T-cell (primary cell): ENCODE measurements at places on chromosomes 1 and 21. TPM values are rescaled to one million over a fixed set of nuclear protein-coding genes. Genes with fewer than 3 reads are reported as not detected.

GRCh38 chr21:33976082-33977016 lies 60.7 kb upstream of the ATP5PO start:
- H3K27ac ChIP-seq = peak overlapping the region; percentile 85
- peaks cover 27% of the 10 kb centered on the region for H3K4me1 ChIP-seq

GRCh38 chr1:109946511-109946910 lies 35.9 kb downstream of the CSF1 start:
- no peak overlapping the region for H3K4me3 ChIP-seq
- H3K36me3 ChIP-seq = no peaks in the 10 kb centered on the region
- no peak overlapping the region for H3K27ac ChIP-seq
- no peaks in the 10 kb centered on the region for H3K4me1 ChIP-seq

GRCh38 chr1:185969524-185969991 lies 235.4 kb downstream of the HMCN1 start:
- DNase-seq = no peak
- H3K36me3 ChIP-seq = no peaks in the 10 kb centered on the region
- H3K27me3 ChIP-seq = no peaks in the 10 kb centered on the region
- no peak overlapping the region for H3K27ac ChIP-seq
- no peaks in the 10 kb centered on the region for H3K4me1 ChIP-seq
- no peak overlapping the region for H3K4me3 ChIP-seq

DNA sequence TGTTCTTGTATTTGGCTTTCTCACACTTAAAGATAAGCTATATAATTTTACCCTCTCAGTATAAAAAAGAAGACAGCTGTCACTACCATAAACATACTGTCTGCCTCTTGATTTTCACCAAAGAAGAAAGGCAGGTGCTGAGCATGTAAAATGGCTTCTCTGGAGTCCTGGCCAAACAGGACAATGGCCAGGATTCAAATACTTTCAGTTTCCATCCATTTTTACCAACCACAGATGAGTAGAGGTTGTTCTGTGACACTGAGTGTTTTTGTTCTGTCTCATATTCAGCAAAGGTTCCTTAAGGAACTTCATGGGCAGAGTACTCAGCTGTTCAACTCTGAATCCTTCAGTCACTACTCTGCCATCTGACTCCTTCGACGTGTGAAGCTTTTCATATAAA lies 29.4 kb upstream of the RAB3GAP2 start:
- H3K27me3 ChIP-seq = no peaks in the 10 kb centered on the region
- H3K4me1 ChIP-seq = no peaks in the 10 kb centered on the region
- no peak overlapping the region for H3K4me3 ChIP-seq
- H3K27ac ChIP-seq = no peak overlapping the region
- no peaks in the 10 kb centered on the region for H3K36me3 ChIP-seq
- no peak for DNase-seq

DNA sequence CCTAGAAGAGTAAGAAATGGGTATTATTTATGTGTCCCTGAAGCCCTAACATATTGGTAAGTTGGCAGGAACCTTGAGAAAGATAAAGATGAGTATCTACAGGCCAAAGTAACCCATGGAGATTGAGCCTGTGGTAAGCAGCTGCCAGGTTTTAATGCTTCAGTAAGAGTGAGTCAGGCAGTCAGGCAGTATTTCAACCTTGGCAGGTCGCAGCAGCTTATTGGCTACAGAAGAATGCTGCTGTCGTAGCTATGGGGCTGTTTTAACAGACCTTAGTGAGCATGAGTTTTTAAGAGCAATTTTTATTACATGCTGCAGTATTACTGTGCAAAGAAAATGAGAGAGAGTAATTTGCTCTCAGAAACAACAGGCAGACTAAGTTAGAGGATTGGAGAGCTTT lies 10.3 kb upstream of the SLC30A10 start:
- H3K4me1 ChIP-seq = no peaks in the 10 kb centered on the region
- no peak overlapping the region for H3K27ac ChIP-seq
- no peaks in the 10 kb centered on the region for H3K36me3 ChIP-seq
- H3K27me3 ChIP-seq = peaks cover 2% of the 10 kb centered on the region

DNA sequence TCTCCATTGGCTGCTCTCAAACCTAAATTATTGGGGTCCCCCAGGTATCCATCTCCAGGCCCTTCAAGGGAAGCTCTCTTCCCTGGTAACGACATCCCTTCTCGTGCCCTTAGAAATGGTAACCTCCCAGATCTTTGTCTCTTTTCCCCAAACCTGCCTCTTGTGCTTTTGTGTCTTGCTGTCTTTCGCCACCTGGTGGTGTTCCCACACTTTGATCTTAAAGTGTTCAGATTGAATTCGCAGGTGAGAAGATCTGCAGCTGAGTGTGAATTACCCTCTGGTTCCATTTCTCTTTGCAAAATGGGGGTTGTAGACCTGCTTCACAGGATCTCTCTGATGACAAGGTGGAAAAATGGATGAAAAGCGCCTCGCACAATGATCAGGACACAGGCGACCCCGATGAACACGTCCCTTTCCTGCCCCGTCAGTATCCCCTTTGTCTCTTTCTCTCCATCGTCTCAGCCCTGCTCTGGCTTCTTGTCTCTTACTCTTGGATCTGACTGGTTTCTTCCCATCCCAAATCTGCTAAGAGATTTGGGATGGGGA lies 53.1 kb downstream of the DOP1B start:
- H3K4me3 ChIP-seq = no peak overlapping the region
- peaks cover 20% of the 10 kb centered on the region for H3K36me3 ChIP-seq
- H3K27me3 ChIP-seq = no peaks in the 10 kb centered on the region
- peak; percentile 16 for DNase-seq
- H3K4me1 ChIP-seq = no peaks in the 10 kb centered on the region
- H3K27ac ChIP-seq = no peak overlapping the region

- H3K27ac ChIP-seq = no peak overlapping the region
- no peaks in the 10 kb centered on the region for H3K36me3 ChIP-seq
- DNase-seq = no peak
- no peaks in the 10 kb centered on the region for H3K27me3 ChIP-seq
- no peaks in the 10 kb centered on the region for H3K4me1 ChIP-seq
- H3K4me3 ChIP-seq = no peak overlapping the region
These were observed 22.7 kb upstream of the AADACL3 start for GRCh38 chr1:12692967-12693782.

GRCh38 chr1:13908128-13908527 lies 208.1 kb downstream of the PRDM2 start:
- DNase-seq = no peak
- H3K27me3 ChIP-seq = no peaks in the 10 kb centered on the region
- H3K4me3 ChIP-seq = no peak overlapping the region

DNA sequence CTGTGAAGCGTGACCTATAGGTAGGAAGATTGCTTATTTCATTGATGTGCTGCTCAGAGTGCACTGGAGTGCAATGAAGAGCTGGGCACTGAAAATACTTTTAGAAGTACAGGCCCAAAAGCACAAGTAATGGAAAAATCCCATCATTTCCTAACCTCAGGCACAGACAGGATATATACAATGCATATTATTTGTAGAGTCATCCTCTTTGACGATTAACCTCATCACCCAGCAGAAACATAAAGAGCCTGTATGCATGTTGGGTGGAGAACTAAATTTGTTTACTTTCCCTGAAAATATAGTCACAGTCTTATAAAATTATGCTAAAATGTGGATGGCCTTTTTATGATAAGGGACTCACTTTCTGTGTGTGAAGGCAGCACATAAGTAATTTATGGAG lies 98.1 kb downstream of the TNNI3K start:
- no peaks in the 10 kb centered on the region for H3K36me3 ChIP-seq
- no peak for DNase-seq
- H3K27me3 ChIP-seq = no peaks in the 10 kb centered on the region
- H3K4me3 ChIP-seq = no peak overlapping the region

DNA sequence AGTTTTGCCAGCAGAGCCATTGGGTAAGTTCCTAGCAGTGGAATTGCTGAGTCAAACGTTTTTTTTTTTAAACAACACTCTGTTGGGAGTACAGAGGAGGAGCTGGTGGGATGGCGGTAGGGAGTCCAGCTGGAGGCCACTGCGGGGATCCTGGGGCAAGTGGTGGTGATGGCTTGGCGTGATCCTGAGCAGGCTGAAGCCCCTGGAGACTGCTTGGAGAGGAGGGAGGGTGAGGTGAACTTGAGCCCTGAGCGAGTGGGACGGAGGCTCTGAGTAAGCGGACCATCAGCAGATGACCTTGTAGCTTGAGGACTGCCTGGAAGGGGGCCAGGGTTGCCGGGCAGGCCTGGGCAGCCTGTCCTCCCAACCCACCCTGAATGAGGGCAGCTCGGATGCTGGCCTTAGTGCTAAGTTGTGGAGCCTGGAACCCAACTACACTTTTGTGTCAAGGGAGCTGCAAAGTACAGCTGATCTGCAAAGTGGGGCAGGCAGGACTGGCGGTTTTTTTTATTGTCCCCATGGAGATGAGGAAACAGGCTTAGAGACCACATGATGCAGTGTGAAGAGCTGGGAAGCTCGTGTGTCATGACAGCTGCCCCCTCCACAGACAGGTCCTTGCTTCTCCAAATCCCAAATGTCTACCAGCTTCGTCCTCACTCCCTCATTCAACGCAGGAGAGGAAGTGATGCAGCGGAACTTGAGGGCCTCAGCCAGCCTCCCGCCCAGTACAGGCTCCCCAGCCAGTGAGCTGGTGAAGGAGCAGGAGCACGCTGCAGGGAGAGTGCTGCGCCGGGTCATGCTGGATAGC lies 20.2 kb downstream of the MRPL37 start:
- DNase-seq = no peak
- H3K36me3 ChIP-seq = peaks cover 52% of the 10 kb centered on the region
- no peak overlapping the region for H3K27ac ChIP-seq
- no peak overlapping the region for H3K4me3 ChIP-seq

SPRR2F gene
- total RNA-seq = not detected

SELL gene
- total RNA-seq = 461 TPM

NBPF10 gene
- 1.7 TPM for total RNA-seq

DPH5 gene
- total RNA-seq = 42.7 TPM
